ENCODE measurements at places on chromosomes 16 and 17. TPM values are rescaled to one million over a fixed set of nuclear protein-coding genes. Genes with fewer than 3 reads are reported as not detected.

Gene LLGL2
- total RNA-seq: 3.6 TPM

- no peak for DNase-seq
Measured at GRCh38 chr16:79181419-79181818, 419.1 kb downstream of the MAF start.

- no peak for DNase-seq
Measured at GRCh38 chr17:72122765-72123529, 2.1 kb downstream of the SOX9 start.

DNA sequence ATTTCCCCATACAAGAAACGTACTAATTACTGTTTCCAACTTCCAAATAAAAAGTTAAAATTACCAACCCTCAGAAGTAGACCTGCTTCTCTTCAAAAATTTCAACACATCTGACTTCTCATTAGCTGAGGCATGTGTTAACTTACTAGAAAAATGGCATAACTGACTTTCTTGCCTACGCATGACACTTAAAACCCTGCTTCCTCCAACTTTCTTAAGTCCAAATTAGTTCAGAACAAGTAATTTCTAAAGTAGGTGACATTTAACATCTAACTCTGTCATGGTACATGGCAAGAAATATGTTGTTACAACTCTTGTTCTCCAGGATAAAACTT is 6.7 kb downstream of the USP7 start:
- no peak for DNase-seq

Gene LDAF1
- 148 TPM for total RNA-seq

GRCh38 chr17:34173241-34173640 is 81.8 kb upstream of the CCL2 start:
- no peak for DNase-seq

Gene BAIAP3
- 3.7 TPM for total RNA-seq

Gene LGALS9B
- total RNA-seq: not detected
